ENCODE measurements at places on chromosomes 5 and 9.
A peak's percentile ranks its signal among the peaks of the same experiment; 100 is the strongest.

DNA sequence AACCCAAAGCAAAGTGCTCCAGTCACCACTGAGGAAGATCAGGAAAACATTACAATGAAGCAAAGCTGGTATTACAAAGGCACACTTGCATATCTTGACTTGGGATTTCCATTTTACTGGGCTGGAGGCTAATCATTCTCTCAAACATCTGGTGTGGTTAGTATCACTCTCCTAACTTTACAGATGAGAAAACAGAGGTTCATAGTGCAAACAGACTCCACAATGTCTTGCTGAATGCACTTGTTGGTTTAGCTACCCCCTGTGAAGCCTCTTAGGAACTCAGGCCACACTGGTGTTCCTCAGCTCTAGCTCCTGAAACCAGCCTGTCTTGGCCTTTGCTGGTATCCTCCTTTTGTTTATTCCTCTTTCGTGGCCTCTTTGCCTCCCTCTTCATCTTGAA, 29.5 kb upstream of the SMAD5 start:
- DNase-seq: no peak

- no peak for DNase-seq
Measured at GRCh38 chr9:70012569-70012968, 31.1 kb upstream of the MAMDC2 start.

DNA sequence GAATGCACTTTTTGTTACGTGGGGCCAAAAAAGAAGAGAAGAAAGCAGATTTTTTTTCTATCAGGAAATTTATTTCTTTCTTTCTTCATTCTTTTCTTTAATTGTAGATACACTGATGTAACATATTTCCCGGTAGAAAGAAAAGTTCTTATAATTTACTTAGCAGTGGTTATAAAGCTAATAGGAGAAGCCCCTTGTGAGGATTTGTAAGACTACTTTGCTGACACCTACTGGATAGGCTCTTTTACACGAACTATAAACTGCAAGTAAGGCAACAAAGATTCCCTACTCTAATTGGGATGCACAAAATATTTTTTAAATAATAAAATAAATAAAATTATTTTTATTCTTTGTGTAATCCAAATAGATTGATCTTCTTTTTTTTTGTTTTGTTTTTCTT, 284.4 kb downstream of the DNAH5 start:
- DNase-seq: no peak

GRCh38 chr5:67350618-67351201, 154.1 kb upstream of the CD180 start:
- peak; percentile 75 for DNase-seq

DNA sequence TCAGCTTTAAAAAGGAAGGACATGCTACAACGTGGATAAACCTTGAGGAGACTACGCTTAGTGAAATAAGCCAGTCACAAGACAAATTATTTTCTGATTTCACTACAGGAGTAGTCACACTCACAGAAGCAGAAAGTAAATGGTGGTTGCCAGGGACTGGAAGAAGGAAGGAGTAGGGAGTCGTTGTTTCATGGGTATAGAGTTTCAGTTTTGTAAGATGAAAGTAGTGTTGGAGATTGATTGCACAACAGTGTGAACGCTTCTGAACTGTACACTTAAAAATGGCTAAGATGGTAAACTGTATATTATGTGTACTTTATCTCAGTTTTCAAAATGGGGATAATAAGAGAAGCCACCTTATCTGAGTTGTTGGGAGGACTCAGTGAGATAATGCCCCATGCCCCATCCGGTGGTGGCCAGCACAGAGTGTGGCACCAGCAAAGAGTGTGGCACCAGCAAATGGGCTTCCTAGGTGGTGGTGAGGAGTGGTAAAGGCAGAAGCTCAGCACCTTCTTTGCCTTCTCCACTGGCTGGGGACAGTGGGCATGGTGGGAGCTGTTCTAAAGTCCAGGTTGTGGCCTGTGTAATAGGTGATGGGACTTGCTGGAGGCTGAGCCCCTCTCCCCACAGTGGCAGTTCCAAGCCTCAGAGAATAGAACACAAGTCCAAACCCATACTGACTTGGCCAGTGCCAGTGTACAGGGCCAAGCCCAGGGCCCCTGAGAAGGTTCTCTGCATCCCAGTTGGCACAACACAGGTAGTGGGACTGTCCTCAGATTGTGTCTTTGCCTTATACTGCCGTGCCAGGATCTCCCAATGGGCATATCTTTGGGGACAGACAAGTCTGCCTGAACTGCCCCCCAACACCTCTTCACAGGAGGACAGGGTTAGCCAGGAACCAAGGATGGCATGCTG, 4.4 kb downstream of the SLC22A4 start:
- DNase-seq: no peak

- no peak for DNase-seq
Measured at GRCh38 chr5:65900746-65901145, 25.6 kb upstream of the ERBIN start.

DNA sequence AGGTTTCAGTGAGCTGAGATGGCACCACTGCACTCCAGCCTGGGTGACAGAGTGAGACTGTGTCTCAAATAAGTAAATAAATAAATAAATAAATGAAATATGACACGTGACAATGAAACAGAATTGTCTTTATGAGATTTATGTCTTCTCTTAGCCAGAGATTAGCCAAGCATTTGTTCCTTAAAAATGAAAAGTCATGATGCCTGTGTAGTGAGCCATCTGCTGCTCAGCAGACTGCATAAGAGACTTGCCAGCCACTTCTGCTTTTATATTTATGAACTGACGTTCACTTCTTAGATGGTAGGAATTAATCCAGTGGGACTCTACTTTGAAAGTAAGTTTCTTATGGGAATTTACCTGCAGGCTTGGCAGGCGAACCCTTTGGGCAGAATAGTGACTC, 227.4 kb downstream of the NR3C1 start:
- no peak for DNase-seq

DNA sequence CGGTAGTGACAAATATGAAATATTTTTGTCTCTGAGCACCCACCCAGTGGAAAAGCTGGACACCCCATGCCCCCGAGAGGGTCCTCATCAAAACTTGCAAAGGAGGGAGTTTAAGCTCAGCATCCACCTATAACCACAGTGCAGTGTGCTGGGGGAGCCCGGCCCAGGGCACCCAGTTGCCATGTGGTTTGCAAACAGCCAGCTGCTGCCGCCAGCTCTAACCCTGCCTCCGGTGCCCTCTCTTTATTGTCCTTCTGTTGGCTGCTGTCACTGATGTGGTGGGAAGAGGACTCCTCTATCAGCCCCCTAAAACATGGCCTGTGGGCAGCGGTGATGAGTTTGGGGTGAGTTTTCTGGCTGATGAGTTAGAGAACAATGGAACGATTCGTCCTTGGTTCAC, 160.9 kb upstream of the MVB12B start:
- no peak for DNase-seq

DNA sequence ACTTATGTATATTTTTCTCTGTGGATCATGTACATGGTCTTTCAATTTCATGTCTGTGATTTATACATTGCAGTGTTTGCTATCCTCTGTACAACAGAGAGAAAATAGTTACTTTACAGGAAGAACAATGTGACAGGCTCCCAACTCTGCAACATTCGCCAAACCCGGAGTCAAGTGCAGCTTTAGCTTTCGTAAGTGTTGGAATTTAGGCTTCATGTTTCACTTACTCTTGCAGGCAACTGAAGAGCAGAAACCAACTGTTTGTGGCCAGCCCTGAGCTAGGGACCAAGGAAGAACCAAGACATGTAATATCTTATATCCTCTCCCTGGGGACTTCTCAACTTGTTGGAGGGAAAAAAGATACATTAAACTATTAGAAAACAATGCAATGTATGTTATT, 147.9 kb downstream of the C5orf15 start:
- DNase-seq: no peak

DNA sequence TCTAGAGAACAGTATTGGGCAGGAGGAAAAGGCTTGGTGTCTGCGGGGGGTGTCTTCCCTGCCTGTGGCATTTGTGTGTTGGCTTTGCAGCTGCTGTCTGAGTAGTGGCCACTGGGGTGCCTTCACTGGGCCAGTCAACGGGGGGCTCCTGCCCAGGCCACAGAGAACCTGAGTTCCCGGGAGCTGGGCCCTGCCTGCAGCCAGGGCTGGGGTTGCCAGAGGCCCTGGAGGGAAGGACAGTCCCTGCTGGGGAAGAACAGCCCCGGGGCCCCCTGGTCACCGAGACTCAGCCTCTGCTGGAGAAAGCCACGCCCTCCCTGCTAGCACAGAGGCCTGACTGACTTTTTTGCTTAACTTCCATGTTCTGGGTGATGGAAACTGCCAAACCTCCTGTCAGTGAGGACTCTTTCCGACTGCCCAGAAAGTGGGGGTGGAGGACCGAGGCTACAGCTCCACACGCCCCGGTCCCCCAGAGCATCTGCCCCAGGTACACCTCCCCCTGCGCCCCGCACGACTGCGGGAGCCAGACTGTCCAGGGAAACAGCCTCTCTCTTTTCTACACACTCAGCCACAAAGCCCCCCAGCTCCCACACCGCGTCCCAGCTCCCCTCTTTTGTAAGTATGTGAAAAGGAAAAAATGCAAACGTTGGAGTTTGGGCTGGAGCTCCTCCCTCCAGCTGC, 133.4 kb downstream of the DAB2IP start:
- no peak for DNase-seq

DNA sequence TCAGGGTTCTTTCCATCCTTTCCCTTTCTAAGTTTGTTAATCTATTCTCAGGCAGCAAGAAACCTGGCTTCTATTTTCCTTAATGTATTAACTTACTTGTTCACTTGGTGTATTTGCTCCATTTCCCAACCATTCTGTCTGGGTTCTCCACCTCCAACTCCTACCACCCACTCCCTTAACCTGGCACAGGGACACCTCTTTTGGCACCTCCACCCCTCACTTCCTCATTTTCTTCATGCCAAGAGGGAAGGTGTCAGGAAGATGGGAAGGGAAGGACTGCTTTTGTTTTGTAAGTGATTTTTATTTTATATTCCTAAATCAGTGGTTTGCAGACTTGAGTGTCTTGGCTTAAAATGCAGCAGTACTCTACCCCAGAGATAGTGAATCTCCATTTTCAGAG, 166.1 kb downstream of the TRIO start:
- no peak for DNase-seq

DNA sequence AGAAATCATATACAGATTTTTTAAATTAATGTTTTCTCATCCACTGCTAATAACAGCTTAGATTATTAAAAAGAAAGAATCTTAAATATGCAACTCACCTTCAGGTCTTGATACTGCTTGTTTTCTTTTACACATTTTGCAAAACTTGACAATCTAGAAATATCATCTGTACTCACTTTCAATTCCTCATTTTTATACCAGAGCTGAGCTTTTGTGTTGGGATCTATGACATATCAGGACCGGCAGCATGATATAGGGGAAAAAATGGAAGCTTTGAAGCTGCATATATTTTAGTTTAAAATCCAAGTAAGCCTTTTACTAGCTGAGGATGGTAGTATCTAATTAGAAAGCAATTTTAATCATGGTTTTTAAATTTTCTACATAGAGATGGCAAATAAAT, 75.7 kb upstream of the SMARCA2 start:
- DNase-seq: no peak

- no peak for DNase-seq
Measured at GRCh38 chr5:172616730-172617129, 24.3 kb upstream of the NEURL1B start.

- DNase-seq: no peak
Measured at GRCh38 chr9:698276-698675, 143.2 kb upstream of the DMRT1 start.

DNA sequence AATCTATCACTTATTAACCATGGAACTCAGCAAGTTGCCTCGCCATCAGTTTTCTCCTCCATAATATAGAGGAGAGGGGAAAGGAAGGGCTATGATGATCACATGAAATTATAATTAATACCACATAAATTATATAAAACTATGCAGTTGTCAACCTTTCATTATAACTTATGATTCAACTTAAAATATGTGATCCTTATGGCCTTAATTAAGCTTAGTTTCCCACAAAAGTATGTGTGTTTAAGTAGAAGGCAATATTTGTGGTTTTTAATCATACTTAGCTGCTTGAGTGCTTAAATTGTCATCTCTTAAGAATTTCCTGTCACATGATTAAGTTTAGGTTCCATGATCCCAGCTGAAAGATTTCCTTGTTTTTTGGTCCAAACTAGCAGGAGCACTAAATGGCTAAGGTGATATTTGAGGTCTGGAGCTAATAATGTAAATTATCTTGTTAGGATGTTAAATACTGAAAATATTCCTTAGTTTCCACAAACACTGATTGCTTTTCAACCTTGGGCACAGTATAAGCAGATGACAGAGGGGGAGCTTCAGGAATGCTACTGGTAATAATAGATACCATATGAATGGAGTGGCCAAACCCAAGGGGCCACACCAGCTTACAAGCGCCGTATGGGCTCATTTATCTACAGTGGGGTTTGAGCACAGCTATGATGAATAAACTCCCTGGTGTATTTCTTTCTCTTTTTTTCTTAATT, 26.4 kb upstream of the F2R start:
- DNase-seq: no peak

Measured in NCI-H1436 treated with DMSO at 0.1 percent for 48 hours (cell line).